ENCODE measurements at places on chromosomes 2 and 18.

DNA sequence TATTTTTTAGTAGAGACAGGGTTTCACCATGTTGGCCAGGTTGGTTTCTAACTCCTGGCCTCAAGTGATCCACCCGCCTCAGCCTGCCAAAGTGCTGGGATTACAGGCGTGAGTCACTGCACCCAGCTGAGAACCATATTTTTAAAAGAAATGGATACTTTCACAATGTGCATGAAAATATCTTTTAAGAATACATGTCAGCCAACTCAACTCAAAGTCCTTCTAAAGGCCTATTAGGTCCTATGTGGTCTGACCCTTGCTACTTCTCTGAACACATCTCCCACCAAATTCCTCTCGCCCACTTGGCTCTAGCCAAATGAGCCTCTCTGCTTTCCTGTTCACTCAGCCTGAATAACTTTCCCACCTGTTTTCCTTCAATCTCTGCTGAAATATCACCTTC lies 119.6 kb downstream of the MTX2 start:
- no peak for DNase-seq

- DNase-seq: peak; percentile 60
Measured at GRCh38 chr2:219430633-219431615, 3.7 kb upstream of the SPEG start.

- no peak for DNase-seq
Measured at GRCh38 chr18:69691008-69691760, 256.5 kb downstream of the CD226 start.

- DNase-seq: peak; percentile 78
Measured at GRCh38 chr18:23053776-23054457, 81.4 kb upstream of the CABLES1 start.

GRCh38 chr2:189013671-189014448 lies 39.7 kb downstream of the COL3A1 start:
- no peak for DNase-seq

GRCh38 chr2:54048117-54048785 lies 67.2 kb upstream of the ACYP2 start:
- DNase-seq: no peak

- no peak for DNase-seq
Measured at GRCh38 chr18:36602620-36603019, 226.2 kb downstream of the TPGS2 start.

DNA sequence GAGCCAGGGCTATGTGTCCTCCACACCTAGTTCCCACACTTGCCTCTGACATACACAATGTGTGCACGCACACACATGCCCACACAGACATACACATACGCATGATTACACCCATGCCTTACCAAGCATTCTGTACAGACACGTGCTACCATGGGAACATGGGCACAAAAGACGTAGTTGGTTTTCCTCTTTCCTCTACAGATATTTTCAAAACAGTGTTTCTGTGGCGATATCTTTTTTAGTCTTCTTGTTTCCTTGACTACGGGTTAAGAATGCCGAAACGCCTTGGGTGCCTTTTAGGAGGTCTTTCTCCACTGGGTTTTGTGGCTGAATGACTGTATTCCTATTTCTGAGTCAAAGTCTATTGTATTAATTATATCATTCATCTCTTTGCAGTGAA lies 75.5 kb upstream of the SPTBN1 start:
- DNase-seq: no peak

DNA sequence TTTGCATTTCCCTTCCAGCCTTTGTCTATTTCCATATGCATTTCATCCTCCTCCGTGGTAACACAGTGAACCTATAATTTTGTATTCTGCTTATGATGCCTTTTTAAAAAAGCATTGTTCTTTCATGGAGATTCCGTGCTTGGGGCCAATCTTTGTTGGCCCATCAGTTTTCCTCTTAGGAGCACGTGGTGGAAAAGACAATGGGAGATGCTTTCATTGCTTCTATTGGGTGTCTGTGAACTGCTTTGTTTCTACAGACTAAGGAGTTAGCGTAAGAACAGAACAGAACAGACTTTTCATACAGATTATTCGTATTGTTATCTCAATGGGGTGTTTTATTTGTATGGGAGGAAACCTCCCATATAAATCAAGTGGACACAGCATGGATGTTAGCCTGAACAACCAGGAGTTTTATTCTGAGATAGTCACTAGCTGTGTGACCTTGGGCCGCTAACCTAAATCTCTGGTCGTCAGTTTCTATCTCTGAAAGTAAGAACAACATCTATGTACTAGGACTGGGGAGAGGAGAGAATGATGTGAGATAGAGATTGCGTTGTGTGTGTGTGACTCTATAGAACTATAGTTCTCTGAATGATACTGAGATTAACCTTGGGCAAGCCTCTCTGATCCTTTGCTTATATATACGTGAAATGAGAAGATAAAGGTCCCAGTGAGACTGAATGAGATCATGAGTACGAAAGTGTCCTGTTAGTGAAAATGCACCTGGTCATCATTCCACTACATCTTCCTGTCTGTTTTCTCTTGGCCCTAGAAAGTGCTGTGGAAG lies 22.9 kb upstream of the YWHAQ start:
- no peak for DNase-seq

GRCh38 chr2:20027705-20028434 lies 15.4 kb upstream of the MATN3 start:
- DNase-seq: no peak

DNA sequence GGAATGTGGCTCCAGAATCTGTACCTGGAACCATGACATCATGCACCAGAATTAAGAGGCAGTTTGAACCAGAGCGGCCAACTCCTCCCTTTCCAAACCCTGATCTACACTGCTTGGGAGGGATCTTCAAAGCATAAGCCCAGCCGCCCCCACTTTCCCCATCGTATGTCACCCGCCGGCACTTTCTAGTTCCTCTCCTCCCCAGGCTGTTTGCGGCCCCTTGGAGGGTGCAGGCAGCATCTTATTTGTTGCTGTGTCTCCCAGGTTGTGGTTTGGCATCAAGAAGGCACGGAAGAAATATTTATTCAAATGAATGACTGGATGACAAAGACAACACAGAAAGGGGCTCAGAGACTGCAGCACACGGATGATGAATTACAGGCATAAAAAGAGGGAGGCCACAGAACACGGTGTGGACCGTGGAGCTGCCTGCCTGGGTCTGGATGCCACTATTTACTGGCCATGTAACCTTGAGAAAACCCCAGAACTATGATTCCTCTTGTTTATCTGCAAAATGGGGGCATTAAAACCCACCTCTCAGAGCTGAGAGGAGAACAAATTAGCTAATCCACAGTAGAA lies 305.8 kb downstream of the EIPR1 start:
- no peak for DNase-seq

DNA sequence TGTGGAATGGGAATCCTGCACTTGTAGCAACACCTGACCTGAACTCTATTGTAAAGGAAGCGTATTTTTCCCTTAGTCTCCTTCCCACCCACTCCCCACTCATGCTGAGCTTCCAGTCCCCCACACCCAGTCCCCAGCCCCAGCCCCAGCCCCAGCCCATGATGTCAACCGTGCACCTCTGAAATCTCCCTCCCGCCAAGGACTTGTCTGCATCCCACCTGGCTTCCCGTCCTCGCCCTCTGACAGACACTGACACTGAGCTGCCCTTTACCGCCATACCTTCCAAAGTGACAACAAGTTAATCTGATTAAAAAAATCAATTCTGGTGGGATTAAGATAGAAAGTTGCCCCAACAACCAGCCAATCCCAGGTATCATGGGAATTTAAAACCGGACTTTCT lies 213.6 kb upstream of the CELF4 start:
- DNase-seq: peak; percentile 89

- DNase-seq: no peak
Measured at GRCh38 chr2:163375070-163375469, 360.7 kb downstream of the FIGN start.

GRCh38 chr18:48946329-48946835 lies 4.4 kb downstream of the SMAD7 start:
- peak; percentile 14 for DNase-seq

DNA sequence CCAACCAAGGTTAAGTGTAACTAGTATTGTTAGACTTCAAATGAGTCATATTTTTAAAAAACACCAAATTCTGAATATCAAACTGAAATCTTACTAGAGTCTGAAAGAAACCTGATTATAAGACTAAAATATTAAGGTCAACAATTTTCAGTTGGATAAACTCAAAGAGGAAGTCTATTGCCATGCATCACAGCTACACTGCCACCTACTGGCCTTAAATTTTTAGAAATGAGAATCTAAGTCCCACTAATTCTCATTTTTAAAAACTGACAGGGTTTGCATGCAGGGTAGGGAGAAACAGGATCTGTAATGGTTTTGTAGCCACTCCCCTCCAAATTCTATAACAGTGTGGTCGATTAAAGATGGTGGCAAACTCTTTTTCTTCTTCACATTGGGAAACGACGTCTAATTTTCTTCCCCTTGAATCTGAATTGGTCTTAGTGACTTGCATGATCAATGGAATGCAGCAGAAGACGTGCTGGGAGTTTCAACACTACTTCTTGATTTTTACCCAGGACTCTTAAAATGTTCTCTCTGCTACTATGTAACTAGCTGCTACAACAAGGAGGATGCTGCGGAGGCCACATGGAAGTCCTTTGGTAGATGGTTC lies 176.1 kb upstream of the SESTD1 start:
- DNase-seq: peak; percentile 71

- no peak for DNase-seq
Measured at GRCh38 chr18:711310-711656, 1.1 kb downstream of the ENOSF1 start.

DNA sequence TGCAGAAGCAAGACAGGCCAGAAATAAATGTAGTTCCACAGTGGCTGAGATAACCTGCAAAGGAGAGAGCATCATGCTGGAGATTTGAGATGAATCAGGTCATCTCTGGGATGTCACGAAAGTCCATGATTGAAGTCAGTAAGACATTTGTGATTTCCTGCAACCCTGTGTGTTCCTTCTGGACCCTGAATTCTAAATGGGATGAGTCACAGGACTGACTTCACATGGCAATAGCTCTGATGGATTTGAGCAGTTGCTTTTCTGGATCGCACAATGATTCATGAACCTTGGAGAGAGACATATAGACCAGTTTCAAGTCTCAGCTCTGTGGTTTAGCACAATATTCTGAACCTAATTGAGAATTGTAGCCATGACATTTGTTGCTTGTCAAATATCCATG lies 102.9 kb downstream of the TSN start:
- no peak for DNase-seq
